GM12892 (cell line): ENCODE measurements at places on chromosomes 5 and 9.

DNA sequence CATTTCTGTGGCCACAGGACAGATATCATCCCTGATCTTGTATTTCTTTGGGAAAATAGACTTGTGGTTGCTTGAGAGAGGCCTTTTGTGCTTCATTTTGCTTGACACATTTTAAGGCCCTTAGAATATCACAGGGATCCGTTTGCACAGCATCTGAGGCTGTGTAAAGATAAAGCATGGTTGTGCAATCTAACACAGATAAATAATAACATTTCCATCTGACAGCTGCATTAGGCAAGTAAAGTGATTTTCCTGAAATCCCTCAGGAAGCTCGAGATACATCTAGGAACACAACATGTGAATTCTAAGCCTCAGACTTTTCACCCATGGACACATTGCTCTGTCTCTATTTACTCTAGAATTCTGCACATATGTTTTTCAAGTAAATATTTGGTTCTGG is 212.8 kb upstream of the ADAMTSL1 start:
- no peak for DNase-seq

- no peak for DNase-seq
These were observed 2.3 kb downstream of the ANXA2R start for GRCh38 chr5:43037636-43038495.

GRCh38 chr5:127885176-127885575 is 182.0 kb downstream of the CCDC192 start:
- DNase-seq, result no peak

GRCh38 chr5:57501414-57502201 is 19.0 kb upstream of the ACTBL2 start:
- DNase-seq, result no peak

DNA sequence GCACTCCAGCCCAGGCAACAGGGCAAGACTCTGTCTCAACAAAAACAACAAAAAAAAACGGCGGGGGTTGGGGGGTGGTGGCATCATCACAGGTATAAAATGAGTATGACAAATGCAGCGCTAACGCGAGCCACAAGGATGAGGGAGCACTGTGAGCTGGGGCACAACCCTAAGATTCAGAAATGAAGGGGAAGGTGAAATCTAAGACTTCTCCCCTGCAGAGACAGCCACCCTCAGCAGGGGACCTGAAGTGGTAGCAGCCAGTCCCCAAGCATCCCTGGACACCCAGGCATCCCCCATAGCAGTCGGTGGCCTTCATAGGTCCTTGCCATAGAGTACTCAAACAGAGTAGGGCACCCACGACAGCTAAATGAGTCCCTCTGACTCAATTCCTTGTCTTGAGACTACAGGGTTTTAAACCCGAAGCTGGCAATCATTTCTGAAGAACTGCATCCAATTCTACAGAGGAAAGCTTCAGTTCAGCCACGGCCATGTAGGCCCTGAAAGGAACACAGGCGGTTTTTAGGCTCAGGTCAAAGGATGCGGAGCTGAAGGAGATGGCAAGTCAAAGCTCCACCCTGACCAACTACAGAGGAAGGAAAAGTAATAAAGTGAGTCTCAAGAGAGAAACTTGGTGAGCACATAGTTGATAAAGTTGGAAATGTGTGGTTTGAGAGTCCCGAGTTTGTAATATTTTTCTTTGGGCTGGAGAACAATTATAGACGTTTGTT is 50.3 kb downstream of the MYO10 start:
- no peak for DNase-seq

DNA sequence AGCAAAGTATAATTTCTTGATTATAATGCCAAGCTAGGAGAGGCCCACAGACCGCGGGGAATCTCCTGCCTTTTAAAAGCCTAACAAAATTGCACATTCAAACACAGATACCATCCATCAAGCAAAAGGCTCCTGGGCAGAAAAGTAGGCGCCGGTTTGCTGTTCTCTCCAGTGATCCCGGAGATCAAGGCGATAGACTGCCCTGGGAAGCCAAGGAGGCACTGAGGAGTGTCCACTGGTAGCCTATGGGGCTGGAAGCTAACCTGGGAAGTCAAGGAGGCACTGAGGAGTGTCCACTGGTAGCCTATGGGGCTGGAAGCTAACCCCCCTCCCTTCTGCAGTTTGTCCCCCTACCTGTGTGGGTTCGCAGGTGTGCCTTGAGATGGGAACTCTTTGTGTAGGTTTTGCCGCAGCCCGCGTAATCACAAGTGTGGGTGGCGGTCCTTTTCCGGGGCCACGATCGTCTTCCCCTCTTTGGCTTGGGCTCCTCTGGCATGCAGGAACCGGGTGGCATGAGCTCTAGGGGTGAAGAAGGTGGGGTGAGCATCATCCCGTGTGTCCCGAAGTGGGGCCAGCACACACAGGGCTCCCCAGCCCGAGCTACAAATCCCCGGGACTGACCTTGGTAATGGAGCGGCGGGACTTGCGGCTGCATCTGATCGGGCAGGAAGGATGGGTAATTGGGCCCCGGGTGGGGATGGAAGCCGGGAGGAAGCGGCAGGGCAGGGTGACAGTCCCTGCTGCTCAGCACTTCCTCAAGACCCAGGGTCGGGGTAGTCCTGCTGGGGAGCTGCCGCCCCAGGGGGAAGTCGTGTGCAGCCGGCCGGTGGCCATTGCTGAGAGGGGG is 2.7 kb downstream of the KLF4 start:
- no peak for DNase-seq

DNA sequence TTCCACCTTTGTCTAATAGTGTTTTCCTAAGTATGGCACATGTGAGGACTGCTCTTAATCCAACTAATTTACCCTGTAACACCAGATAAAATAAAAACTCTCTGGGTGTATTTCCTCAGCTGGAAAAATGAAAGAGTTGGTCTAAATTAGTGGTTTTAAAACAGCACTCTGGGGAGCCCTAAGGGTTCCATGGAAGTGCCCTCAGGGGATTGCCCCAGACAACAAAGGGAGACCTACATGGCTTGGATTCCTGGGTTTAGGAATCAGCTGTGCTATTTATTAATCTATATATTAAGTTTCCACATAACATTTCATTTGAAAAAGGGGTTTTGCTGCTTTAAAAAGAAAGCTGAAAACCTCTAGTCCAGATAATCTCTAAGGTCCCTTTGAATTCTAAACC is 20.2 kb downstream of the ADAMTS6 start:
- no peak for DNase-seq

DNA sequence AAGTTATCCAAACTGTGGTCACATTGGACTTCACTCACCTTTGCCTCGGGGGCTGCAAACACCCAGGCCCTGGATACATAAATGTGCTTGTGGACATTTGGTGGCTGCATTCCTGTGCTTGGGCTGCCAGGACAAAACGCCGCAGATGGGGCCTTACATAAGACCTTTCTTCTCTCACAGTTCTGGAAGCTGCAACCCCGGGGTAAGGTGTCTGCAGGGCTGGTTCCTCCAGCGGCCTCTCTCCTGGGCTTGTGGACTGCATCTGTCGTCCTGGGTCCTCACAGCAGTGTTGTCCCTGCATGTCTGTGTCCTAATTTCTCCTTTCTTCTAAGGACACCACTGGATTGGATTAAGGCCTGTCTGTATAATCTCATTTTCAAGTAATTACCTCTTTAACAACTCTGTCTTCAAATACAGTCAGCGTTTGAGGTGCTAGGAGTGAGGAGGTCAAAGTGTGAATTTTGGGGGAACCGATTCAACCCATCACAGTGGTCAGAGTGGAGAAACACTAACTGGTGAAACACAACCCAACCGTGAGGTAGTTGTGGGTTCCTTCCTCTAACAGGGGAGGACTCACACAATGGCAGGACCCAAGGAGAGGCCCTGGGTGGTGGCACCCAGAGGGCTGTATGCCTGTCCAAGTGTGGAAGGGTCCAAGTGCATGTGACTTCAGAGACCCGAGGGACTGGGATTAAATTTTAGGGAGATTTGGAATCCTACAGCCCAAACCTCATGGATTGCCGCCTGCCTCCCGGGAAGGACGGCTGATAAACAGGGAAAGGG is 415.6 kb downstream of the IRX2 start:
- DNase-seq, result no peak

DNA sequence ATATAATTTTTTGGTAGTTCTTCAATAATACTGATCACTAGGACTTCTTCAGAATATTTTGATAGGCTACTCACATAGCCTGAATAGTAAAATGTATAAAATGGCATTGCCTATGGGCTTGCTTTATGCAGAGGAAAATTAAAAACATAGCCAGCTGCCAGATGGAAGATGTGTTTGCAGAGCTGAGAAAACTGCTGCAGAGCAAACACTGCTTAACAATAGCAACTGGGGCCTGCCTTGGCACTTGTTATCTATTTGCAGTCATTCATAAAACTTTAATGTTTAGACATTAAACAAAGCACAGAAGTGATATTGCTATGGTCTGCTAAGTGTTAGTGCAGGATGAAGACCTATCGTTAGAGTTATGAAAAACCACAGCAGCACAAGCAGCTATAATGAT is 151.5 kb upstream of the SMC2 start:
- DNase-seq, result no peak

DNA sequence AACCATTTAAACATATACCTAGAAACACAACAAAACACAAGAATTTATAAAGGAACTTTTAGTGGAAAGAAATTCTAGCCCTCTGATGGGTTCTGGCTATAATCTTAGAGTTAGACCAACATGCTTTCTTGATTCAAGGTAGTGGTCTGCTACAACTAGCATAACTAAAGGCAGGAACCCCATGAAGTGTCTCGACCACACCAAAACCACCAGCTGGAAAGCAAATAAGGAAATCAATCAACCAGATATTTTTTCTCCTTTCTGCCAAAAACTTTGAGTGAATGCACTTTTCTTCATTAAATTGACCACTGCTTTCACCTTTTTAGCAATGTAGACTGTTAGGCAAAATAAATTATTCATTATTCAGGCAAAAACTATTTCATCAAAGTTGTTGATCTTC is 346.4 kb downstream of the EBF1 start:
- no peak for DNase-seq

GRCh38 chr9:133086894-133087293 is 25.1 kb downstream of the CEL start:
- DNase-seq, result no peak

GRCh38 chr9:90064248-90064647 is 459.4 kb downstream of the GADD45G start:
- no peak for DNase-seq

- no peak for DNase-seq
These were observed 2.0 kb downstream of the EIF4EBP3 start for GRCh38 chr5:140549237-140550144.

- DNase-seq, result no peak
These were observed 213.5 kb downstream of the MEF2C start for GRCh38 chr5:88669371-88670050.

- no peak for DNase-seq
These were observed 1.6 kb downstream of the GRK6 start for GRCh38 chr5:177427919-177428573.

DNA sequence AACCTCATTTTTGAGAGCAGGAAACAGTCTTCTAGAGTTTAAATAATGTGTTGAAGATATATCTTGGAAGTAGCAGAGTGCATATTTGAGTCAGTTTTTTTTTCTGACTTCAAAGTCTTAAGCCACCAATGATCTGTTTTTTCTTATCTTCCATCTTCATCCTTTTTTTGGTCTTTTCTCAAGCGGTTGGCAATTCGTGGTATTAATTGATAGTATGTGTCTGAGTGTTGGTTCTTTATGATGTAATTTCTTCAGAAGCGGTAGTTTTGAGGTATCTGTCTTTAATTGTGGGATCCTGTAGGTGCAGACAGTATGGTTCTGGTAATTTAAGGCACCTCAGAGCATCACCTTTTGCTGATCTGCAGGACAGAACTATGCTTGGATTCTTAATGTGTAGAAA is 3.9 kb downstream of the CSNK1G3 start:
- DNase-seq, result no peak

- DNase-seq, result no peak
These were observed 12.6 kb upstream of the EXOC3 start for GRCh38 chr5:430214-430925.

GRCh38 chr9:6567140-6567591 is 78.4 kb downstream of the GLDC start:
- DNase-seq, result no peak

DNA sequence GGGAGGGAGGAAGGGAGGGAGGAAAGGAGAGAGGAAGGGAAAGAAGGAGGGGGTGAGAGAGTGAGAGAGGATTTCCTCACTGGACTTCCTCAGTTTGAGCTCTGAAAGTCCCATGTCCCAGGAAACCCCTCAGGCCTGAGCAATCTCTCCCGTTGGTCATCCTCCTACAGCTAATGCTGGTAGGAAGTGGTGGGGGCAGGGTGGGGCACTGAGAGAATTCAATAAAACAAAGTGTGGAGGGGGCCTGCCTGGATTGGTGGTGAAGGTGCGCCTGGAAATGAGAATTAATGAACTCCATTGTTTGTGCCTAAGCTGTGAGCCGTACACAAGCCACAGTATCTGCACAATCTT is 195.0 kb downstream of the RGS3 start:
- no peak for DNase-seq

GRCh38 chr5:56900395-56900794 is 9.0 kb upstream of the SETD9 start:
- no peak for DNase-seq

DNA sequence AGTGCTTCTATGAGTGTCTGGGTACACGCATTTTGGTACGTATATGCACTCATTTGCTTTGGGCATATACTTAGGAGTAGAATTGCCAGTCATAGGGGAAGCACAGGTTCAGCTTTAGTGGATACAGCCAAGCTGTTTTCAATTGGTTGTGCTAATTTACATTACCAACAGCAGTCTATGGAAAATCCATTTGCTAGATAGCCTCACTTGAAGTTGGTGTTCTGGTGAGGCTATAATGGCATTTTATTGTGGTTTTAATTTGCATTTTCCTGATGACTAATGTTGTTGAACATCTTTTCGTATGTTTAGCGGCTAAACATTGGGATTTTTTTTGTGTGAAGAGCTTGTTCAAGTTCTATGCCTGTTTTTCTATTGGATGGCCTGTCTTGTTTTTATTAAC is 76.8 kb upstream of the ANKH start:
- DNase-seq, result no peak

GRCh38 chr5:139684881-139685749 is 37.0 kb downstream of the CXXC5 start:
- DNase-seq, result no peak

DNA sequence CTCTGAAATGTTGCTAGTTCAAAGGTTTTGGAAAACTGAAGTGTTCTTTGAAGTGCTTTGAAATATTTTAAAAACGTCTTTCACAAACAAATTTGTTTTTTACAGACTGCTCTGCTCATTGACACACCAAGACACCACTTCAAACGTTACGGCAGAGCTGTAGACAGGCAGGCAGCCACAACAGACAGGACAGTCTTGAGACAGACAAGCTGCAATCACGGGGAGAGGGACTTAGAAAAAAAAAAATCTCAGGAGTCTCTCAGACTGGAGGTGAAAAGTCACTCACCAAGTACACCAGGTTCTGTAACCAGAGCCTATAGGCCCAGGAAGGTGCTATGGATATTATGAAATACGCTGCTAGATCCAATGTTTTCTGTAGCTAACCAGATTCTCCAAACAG is 135.4 kb downstream of the ISL1 start:
- DNase-seq, result no peak
